ENCODE measurements at places on chromosomes 13 and 19.
A peak's percentile ranks its signal among the peaks of the same experiment; 100 is the strongest.

GRCh38 chr19:16442386-16443276 is 29.1 kb downstream of the EPS15L1 start:
- peak; percentile 88 for DNase-seq

DNA sequence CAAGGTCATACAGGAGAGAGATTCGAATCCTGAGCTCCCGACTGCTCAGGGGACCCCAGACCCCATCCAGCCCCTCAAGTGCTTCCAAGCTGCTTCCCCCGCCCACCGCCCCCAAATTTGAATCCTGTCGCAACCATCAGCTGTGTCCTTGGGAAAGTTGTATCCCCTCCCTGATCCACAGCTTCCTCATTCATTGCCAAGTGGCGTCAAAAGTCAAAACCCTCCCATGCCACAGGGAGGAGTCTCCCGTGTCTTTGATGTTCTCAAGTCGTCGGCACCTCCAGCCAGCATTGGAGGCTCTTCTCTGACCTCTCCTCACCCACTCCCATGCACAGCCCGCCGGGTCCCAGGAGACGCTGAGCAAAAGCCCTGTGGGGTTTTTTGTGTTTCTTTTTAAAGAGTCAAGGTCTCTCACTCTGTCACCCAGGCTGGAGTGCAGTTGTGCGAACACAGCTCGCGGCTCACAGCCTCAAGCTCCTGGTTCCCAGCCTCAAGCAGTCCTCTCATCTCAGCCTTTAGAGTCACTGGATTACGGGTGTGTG is 2.8 kb upstream of the IFI30 start:
- DNase-seq = no peak

- no peak for DNase-seq
Measured at GRCh38 chr19:30804751-30805150, 432.6 kb downstream of the ZNF536 start.

DNA sequence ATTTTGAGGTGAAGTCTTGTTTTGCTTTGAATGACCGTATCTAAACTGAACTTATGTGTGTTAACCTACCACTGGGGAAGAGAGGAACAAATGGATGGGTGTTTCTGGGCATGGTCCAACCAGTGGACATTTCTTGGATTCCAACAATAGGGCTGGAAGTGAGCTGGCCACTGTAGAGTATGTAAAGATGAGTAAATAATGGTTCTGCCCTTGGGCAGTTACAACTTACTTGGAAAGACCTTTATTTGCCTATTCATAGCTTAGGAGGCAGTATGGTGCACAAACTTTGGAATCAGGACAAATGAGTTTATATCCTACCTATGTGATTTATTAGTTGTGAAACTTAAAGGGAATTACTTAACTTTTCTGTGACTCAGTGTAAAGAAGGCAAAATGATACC is 429.5 kb downstream of the HS6ST3 start:
- no peak for DNase-seq

DNA sequence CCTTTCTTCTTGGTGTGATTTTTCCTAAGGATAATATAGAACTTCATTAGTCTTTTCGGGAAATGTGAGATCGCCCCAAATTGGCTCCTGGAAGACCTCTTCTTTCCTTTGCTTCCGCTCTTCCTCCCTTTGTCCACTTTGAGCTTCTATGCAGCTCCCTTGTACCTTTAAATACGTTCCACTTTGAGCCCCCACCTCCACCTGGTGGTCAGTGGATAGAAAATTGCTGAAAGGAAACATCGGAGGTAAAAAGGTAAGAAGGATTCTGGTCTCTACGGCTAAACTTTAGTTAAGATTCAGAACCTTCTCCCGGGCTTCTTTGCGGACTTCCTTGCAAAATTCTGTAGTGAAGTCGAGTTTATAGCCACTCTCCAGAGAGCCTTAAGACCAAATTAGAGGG is 55.0 kb upstream of the TM9SF2 start:
- no peak for DNase-seq

- DNase-seq = no peak
Measured at GRCh38 chr13:74197677-74198429, 63.6 kb upstream of the KLF12 start.

GRCh38 chr19:41695745-41696144 is 7.7 kb upstream of the CEACAM7 start:
- DNase-seq = no peak

- DNase-seq = peak; percentile 43
Measured at GRCh38 chr19:23882493-23882892, 32.2 kb upstream of the ZNF726 start.

GRCh38 chr13:91331047-91331915 is 16.2 kb upstream of the MIR17HG start:
- DNase-seq = no peak

DNA sequence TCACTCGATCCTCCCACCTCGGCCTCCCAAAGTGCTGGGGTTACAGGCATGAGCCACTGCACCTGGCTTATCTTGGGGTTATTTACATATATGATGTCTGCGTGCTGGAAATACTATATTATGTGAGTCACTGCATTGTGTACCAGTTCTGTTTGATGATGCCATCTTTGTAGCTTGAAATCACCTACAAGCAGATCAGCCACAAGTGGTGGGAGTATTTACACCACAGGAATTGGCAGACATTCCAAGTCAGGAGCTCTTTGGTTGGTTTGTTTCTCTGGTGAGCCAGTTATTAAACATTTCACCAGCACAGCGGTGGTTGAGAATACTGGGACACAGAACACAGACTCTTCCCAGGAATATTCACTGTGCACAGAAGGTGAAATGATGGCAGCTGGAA is 4.5 kb upstream of the TIMM44 start:
- no peak for DNase-seq

- no peak for DNase-seq
Measured at GRCh38 chr13:48192411-48192935, 40.5 kb upstream of the ITM2B start.

DNA sequence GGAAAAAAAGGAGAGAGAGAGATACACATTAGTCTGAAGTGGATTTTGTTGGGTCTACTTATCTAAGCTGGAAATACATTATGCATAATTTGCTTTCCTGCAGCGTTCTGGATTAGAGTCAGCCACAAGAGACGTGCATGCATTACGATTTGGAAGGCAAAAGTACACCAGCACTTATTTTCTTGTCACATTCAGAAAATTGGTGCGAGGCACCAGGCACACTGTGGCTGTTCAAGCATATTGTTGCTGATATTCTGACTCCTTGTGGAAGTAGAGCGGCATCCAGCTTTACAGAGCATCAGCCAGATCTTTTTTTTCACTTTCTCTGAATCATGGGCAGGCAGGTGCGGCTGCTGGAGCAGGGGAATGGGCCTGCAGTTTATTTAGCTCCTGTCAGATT is 905.6 kb upstream of the SPRY2 start:
- no peak for DNase-seq

GRCh38 chr19:53365899-53366493 is 491 bp downstream of the ZNF525 start:
- no peak for DNase-seq

GRCh38 chr13:48138270-48138669 is 43.4 kb upstream of the MED4 start:
- DNase-seq = no peak

- no peak for DNase-seq
Measured at GRCh38 chr19:3106509-3107141, 12.5 kb downstream of the GNA11 start.

- no peak for DNase-seq
Measured at GRCh38 chr13:44049081-44049945, 169.6 kb downstream of the LACC1 start.
